Mucosa of gallbladder (tissue), 1 donor: ENCODE measurements at places on chromosomes 3 and 15. TPM values are rescaled to one million over a fixed set of nuclear protein-coding genes. Genes with fewer than 3 reads are reported as not detected.

H1-8 gene
- total RNA-seq = not detected

PLSCR5 gene
- total RNA-seq = not detected

FEZF2 gene
- not detected for total RNA-seq

CLDN11 gene
- total RNA-seq = 36.7 TPM

- no peak for DNase-seq
Measured at GRCh38 chr3:115632026-115632425, 8.7 kb downstream of the GAP43 start.

GRCh38 chr3:62995119-62995518, 119.9 kb upstream of the CADPS start:
- no peak for DNase-seq

GRCh38 chr3:37588758-37589157, 272.9 kb upstream of the CTDSPL start:
- DNase-seq = no peak

DNA sequence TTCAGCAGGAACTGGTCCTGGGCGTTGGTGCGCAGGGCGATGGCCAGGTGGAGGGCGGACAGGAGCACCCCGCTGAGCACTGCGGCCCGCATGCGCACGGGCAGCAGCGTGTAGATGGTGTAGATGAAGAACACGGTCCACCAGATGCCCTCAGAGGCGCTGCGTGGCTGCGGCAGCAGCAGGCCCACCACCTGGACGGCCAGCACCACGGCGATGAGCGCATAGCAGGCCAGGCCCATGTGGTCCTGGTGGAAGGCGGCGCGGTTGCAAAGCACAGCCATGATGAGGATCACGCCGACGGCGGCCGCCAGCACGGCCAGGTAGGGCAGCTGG, 1.5 kb downstream of the ADCY5 start:
- no peak for DNase-seq

DNA sequence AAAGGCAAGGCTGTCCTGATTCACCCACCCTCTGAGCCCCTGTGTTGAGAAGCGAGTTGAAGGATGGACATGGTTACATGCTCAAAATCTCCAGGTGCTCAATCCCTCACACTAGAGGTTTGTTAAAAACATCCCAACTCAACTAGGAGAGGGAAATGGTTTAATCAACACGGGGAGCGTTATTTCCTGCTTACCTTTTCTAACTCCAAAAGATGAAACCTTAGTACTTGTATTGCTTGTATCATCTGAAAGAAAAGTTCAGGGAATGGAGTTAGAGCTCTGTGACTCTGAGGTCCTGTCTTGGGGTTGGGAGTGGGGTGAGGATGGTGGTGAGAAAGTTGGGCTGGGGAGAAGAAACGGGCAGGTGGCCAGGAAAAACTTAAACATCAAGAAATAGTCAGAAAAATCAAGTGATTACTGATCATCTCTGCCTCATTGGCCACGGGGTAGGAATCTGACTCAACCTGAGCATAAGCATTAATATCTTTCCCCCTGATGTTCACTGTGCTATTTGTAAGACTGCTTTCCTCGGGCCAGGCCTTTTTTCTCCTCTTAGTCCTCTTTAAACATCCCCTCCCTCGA, 5.9 kb downstream of the MEIS2 start:
- DNase-seq = no peak

- no peak for DNase-seq
Measured at GRCh38 chr3:15300323-15301078, 31.9 kb downstream of the SH3BP5 start.
